ENCODE measurements at places on chromosomes 2 and 18. TPM values are rescaled to one million over a fixed set of nuclear protein-coding genes. Genes with fewer than 3 reads are reported as not detected.

Gene GALNT1
- 74.5 TPM for total RNA-seq

Gene OTX1
- total RNA-seq: not detected

Gene AQP4
- 345 TPM for total RNA-seq

Gene NGEF
- not detected for total RNA-seq

Gene PPP1R7
- 60.7 TPM for total RNA-seq

Gene LIMS3
- total RNA-seq: 3.1 TPM

Gene PRSS56
- not detected for total RNA-seq

Gene ANKRD62
- total RNA-seq: 0.12 TPM

Gene DUSP19
- total RNA-seq: 3.0 TPM

Gene RBM44
- 1.8 TPM for total RNA-seq

Gene DIS3L2
- 35.8 TPM for total RNA-seq

Gene ZNF396
- total RNA-seq: 3.1 TPM

Gene VSNL1
- 1.2 TPM for total RNA-seq

Gene NDC80
- total RNA-seq: 0.69 TPM

Gene UGT1A4
- not detected for total RNA-seq

Gene CFAP65
- total RNA-seq: not detected

Gene FIGN
- 6.5 TPM for total RNA-seq

Gene SETBP1
- 39.5 TPM for total RNA-seq

Gene LRRC30
- total RNA-seq: not detected

Gene CBLN2
- 0.26 TPM for total RNA-seq

Gene SULT1C4
- total RNA-seq: 11.6 TPM

Gene SPP2
- total RNA-seq: not detected

Gene RFX8
- total RNA-seq: not detected

Gene FOXI3
- total RNA-seq: not detected

Gene SLC23A3
- total RNA-seq: 3.1 TPM

Gene LYG1
- 1.4 TPM for total RNA-seq

Gene ITSN2
- 104 TPM for total RNA-seq

Gene CCDC74B
- 0.78 TPM for total RNA-seq

Gene DQX1
- not detected for total RNA-seq

Gene SLC9A2
- 0.58 TPM for total RNA-seq

Gene WDPCP
- 8.6 TPM for total RNA-seq

Gene NDUFS1
- total RNA-seq: 65.7 TPM

Gene TLX2
- total RNA-seq: not detected

Gene DYNAP
- total RNA-seq: not detected

Gene DLX1
- total RNA-seq: not detected

Gene MYOM1
- total RNA-seq: 2.5 TPM
